GM03348 (cell line): ENCODE measurements at places on chromosomes 3 and 15.

GRCh38 chr3:10396083-10396482, 75.2 kb upstream of the SEC13 start:
- DNase-seq = no peak

DNA sequence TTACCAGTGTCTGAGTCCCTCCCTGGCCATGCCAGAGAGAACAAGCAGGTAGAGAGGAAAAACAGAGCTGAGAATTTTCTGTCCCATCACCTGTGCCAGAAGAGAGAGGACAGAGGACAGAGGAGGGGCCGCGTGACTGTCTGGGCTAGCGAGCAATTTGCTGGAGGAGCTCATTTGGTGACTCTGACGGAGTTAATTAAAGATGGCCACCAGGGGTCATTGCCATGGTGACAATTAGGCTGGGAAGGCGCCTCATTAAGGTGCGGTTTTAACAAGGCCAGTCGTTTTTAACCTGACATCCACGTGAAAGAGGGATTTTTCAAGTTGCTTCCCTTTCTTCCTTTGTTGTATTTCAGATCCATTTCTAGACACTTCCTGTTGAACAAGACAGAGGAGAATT, 72.4 kb downstream of the RHCG start:
- no peak for DNase-seq

GRCh38 chr3:48142316-48142870, 45.8 kb downstream of the CDC25A start:
- DNase-seq = no peak

DNA sequence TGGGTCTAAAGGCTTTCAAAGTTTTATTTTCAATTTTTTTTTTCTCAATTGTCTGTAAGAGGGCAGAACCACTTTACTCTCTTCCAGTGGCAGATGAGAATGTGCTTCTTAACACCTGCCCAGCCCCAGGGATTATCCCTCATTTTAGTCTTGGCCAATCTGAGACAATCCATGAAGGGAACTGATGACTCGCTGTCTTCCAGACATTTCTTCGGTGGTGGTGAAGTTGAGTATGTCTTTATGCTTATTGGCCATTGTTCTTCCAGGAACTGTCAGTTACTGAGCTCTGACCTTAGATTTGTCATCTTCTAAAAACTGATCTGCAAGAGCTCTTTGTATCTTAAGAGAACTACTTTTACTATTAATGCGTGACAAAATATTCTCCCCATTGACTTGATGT, 139.5 kb downstream of the TJP1 start:
- DNase-seq = no peak

GRCh38 chr3:58353722-58354553, 21.2 kb downstream of the PXK start:
- peak; percentile 55 for DNase-seq

DNA sequence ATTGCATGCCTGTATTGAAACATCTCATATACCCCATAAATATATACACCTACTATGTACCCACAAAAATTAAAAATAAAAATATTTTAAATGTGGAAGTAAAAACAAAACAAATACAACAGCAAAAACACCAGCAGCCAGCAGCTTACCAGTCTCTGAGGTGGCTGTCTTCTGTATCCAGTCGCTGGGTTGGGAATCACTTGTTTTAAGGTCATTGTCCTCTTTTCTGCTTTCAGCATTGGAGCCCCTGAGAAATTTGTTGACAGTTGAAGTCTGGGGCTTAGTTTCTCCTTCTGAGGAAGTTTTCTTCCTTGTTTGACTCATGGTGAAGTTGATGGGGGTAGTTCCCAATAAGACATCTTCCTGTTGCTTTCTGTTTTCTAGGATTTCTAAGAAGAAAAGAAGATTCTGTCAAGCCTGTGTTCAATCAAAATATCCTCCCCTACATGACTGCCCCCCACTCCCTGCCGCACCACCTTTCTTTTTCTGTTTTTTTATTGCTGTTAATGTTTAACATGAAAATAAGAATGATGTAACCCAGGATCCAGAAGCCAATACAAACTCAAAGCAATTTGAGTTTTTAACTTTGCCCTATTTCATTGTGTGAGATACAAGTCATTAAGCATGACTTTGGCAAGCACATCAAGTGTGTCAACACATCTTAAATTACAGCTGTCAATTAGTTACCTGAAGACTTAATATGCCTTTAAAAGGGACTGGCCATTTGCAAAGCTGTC, at the start of gene LRRC31:
Gene LRRC31 (minus strand): TSS at position 452 of the 737 bp plus-strand sequence. CDS start 128 bp downstream, at position 324.
- DNase-seq = no peak

GRCh38 chr3:83498361-83499016, 1460.3 kb upstream of the CADM2 start:
- DNase-seq = no peak

DNA sequence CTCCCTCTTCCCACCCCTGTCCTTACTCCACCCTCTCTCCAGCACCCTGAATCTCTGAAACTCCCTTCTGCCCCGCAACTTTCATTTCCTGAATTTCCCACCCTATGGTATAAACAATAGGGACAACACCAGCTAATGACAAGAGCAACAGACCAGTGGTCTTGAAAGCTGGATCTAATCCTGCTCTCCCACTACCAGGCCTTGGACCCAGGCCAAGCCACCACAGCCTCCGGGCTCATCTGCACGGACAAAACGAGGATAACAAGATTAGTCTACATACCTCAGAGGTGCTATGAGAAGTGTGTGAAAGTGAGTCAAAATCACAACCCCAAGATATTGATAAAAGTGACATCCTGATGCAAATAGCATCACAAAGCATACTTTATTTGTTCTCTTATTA, 128.6 kb downstream of the ERC2 start:
- DNase-seq = no peak

GRCh38 chr3:196207833-196208607, 3.2 kb downstream of the ZDHHC19 start:
- peak; percentile 47 for DNase-seq
